ENCODE measurements at places on chromosomes 2 and 18.

DNA sequence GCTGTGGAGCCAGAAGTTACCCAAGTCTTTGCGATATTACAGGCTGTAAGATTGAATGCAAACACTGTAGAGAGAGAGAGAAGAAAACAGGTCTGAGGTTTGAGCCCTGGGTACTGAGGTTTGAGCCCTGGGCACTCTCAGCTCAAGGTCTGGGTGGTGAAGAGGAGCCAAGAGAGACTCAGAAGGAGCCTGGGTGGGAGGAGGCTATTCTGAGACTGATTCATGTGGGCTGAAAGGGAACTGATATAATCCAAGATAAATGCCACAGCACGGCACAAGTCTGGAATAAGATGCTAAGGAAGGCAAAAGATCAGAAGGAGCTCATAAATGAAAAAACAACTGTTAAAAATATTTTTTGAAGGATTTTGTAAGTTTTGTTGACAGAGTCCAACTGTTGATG, 407.6 kb upstream of the HS6ST1 start:
- DNase-seq = no peak

- DNase-seq = no peak
Observed at GRCh38 chr2:47344890-47345589, 57.9 kb upstream of the MSH2 start.

DNA sequence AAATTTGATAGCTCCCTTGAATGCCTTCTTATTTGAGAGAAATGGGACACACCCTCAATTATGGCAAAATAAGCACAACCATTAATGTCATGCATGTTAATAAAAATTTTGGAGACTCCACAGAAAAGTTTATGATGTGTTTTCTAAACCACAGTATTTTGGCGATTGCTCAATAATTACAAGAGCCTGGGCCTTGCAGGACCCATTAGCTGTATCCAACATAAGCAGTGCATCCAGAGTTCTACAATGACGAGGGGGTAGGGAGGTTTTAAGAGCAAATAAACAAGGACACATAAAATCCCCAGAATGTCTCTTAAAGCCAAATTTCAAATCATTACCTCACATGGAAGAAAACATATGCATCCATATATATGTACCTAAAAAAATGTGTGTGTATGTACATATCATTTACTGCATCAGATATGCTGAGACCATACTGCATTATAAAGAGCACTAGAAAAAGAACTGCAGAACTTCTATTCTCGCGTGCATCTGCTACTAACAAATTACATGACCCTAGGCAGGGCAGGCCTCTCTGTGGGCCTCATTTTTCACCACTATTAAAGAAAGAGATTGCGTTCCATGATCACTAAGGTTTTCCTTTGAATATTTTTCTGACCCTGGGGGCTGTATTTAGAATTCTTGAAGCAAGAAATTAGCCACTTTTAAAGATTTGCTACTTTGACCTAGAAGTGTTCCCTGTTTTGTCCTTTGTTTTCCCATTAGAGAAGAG, 38.0 kb downstream of the CMPK2 start:
- DNase-seq = no peak

- DNase-seq = no peak
Observed at GRCh38 chr18:10965119-10965518, 184.2 kb downstream of the PIEZO2 start.

- no peak for DNase-seq
Observed at GRCh38 chr2:168684921-168685599, 117.4 kb upstream of the NOSTRIN start.

- no peak for DNase-seq
Observed at GRCh38 chr2:180258579-180258978, 251.5 kb upstream of the CWC22 start.

DNA sequence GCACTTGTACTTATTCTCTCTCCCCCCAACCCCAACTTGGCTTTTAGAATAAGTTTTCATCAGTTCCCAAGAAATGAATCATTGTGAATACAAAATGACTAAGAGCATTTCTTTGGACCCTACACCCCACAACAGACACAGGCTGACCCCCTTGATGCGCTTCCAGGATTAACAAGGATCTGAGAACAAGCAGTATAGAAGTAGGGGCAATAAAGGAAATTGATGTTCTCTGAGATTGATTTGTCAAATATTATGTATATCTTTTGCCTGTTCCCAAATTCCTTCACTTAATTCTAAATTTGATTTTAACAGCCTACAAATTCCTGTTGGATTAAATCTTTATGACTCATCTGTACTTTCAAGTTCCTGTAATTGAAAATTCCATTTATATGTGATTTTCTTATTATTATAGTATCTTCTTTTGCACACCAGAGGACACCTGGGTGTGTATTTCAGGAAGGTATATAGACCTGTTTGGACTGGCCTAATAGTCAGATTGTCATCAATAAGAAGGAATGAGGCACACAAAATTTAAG, 10.2 kb upstream of the PTPN4 start:
- DNase-seq = no peak

- no peak for DNase-seq
Observed at GRCh38 chr2:43165378-43166069, 60.9 kb downstream of the ZFP36L2 start.

DNA sequence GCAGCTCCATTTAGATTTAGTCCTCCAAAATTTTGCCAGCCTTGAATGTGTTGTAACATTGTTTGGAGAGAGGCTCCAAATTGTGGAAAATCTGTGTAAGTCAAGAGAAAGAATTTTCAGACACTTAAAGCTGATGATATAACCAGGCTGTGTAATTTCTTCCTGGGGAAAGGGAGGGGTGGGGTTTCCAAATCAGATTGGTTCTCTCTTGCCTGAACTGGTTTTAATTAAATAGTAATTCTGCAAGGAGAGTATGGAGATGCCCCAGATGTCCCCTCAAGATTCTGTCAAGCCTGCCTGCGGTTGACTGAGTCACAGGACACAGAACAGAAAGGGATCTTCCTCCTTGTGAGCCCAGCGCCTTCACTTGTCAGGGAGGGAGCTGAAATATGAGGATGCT, 54.5 kb downstream of the C18orf63 start:
- no peak for DNase-seq

- DNase-seq = no peak
Observed at GRCh38 chr2:219803294-219803693, 175.9 kb downstream of the SLC4A3 start.

DNA sequence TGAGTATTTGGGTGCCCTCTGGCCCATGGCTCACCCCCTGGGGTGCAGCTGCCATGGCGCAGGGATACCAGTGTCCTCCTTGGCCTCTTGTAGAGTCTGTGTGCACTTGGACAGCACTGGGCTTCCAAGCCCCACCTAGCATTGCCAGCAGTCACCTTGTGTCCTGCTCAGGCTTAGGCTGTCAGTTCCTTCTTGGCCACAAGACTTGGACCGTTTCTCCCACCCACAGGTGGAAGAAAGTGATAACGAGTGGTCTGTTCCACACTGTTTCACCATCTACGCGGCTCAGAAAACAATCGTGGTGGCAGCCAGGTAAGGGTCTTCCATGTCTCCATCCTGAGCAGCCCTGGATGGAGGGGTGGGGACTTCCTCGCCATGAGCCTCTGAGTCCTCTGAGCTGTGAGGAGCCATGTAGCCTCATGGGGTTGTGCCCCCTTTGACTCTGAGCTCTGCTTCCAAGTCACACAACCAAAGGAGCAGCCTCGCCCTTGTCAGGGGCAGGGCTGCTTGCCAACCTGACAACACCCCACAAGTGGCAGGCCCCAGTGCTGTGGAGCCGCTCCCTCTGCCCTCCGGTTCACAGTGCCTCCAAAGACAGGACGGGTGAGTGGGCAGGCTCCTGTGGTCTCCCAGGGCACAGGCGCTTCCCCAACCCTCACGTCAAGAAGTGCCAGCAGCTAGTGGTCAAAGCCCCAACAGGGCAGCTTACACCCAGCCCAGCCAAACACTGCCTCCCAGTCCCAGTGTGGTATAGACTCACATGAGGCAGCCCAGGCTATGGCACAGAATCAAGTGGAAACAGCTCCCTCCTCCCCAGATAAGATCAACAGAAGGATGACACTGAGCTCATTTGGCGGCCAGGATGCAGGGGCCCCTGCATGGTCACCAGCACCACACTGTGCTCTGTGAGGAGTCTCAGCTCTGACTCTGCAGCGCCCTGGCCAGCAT, 18.4 kb downstream of the STK25 start:
- no peak for DNase-seq

DNA sequence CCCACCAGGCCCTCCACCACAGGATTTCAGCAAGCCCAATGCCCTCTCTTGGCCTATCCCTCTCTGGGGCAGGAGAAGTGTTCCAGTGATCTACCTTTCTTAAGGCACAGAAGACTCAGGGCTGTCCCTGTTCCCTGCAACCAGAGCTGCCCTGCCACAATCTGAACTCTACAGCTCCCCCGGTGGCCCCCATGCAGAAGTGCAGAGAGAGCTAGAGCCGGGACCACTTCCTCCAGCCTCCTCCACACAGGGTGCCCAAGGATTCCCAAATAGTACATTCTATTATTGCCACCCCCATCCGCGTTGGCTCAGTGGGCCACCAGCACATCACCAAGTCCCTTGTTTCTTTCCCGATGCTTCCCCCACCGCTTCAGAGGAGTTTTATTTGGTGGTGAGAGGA, 114.8 kb upstream of the PTPRM start:
- DNase-seq = no peak

GRCh38 chr2:222180619-222181018, 118.2 kb downstream of the PAX3 start:
- no peak for DNase-seq

DNA sequence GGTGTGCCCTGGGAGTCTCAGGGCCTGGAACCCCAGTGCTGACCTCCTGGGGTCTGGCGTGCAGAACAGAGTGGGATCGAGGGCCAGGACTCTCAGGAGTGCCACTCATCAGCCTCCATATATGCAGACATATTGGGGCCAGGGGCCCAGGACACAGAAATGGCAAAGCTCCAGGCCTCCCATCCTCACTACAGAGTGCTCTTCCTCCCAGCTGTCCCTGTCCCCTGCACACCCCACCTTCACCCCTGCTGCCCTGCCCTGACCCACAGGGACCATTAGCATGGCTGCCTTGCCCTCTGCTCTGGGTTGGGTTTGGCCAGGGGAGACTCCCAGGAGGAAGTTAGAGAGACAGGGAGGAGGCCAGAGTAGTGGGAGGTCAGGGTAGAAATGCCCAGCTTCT, 2.8 kb downstream of the TEX51 start:
- no peak for DNase-seq

DNA sequence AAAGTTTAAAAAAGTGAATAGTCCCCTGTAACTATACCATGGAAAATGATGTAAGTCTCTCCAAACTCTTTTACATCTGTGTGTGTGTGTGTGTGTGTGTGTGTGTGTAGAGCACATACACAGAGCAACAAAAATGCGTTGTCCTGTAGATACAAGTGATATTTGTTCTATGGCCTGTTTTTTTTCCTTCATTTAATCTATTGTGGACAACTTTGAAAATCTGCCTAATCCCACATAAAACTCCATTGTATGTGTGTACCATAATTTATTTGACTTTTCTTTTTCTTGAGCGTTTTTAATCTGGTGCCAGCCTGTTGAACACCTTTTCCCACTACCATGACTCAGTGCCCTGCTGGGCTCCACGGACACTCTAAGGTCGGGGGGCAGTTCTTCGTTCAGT, 52.3 kb upstream of the ELOA2 start:
- no peak for DNase-seq

GRCh38 chr2:205613970-205614559, 68.2 kb upstream of the NRP2 start:
- no peak for DNase-seq

DNA sequence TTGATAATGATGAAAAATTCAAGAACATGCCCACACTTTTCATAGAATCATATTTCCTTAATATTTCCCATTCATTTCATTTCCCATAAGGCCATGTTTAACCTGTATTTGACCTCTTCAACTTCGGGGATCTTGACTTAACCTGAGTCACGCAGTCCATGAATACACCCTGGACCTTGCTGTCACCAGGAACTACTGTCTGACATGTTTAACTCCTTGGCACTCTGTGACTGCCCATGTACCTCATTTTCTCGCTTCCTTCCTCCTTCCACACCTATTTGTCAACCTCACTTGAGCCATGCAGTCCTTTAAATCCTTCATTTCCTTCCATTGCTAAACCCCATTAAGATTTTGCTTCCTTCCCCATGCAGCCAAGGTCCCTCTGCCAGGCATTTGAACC, 16.3 kb downstream of the ABCB11 start:
- no peak for DNase-seq

- no peak for DNase-seq
Observed at GRCh38 chr18:63888470-63889190, 1.1 kb downstream of the SERPINB2 start.

GRCh38 chr2:230172156-230172555, 47.6 kb downstream of the SP110 start:
- DNase-seq = no peak

GRCh38 chr18:41532344-41533086, 422.5 kb upstream of the PIK3C3 start:
- no peak for DNase-seq

- no peak for DNase-seq
Observed at GRCh38 chr2:88590998-88591613, 36.2 kb downstream of the EIF2AK3 start.

DNA sequence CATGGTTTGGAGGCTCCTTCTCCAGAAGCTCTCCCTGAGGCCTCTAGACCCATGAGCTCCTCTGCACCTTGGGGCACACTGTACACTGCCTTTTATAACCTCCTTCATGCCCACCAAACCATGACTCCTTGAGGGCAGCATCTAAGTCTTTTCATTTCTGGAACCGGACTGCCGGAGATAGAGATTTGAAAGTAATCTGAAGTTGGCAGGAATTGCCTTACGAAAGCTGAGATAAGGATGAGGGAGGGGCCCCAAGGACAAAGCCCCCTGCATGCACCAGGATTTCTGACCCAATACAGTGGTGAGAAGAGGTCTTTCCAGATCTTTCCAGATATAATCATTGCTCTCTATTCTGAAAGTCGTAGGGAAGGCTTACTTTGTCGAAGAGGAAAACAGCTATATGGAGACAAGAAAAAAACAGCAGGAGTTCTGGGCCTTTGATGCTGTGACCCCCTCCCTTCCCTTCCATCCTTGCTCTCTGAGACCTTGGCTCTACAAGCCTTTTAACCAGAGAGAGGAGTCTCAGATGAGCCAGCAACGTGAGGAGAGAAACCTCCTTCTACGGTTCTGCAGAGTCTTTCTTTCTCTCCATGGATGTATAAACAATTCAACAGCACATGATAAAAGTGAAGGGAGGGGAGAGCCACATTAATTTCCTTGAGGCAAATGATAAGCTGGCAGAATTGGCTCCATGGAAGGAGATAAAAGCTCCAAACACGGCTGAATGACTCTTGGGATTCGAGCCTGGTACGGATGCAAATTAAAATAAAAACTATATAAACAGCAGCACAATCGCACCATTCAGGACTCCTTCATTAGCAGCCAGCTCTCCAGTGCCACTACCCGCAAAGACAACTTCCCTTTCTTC, 88.0 kb upstream of the RTN4 start:
- DNase-seq = no peak

GRCh38 chr2:11669454-11670291, at the start of gene NTSR2:
TSS of gene NTSR2 (minus strand) at chr2:11670195. CDS start at chr2:11670129, 66 bp downstream.
- DNase-seq = no peak

Data from stimulated activated CD8-positive, alpha-beta memory T cell treated with anti-CD3 and anti-CD28 coated beads, Interleukin-7, amount 100 ng/mL, for 24 hours (primary cell).